SK-N-SH (cell line): ENCODE measurements at places on chromosomes 2 and 18. TPM values are rescaled to one million over a fixed set of nuclear protein-coding genes. Genes with fewer than 3 reads are reported as not detected.

Gene COQ10B
- 3.6 and 4.5 TPM in 2 replicates for polyA plus RNA-seq

Gene MAL
- polyA plus RNA-seq = not detected in 2 replicates

Gene CRYBA2
- polyA plus RNA-seq = not detected in 2 replicates

Gene SULT1C3
- polyA plus RNA-seq = not detected in 2 replicates

Gene EEF1B2
- polyA plus RNA-seq = 720 and 815 TPM in 2 replicates

Gene TMEM198
- 4.7 and 7.0 TPM in 2 replicates for polyA plus RNA-seq

Gene DSEL
- polyA plus RNA-seq = 3.3 and 4.6 TPM in 2 replicates

Gene STARD6
- polyA plus RNA-seq = not detected in 2 replicates
